ENCODE measurements at places on chromosomes 2 and 18. TPM values are rescaled to one million over a fixed set of nuclear protein-coding genes. Genes with fewer than 3 reads are reported as not detected.

- DNase-seq, result no peak
Measured at GRCh38 chr2:51263951-51264350, 232.0 kb upstream of the NRXN1 start.

GRCh38 chr2:141380008-141380979 lies 750.5 kb downstream of the LRP1B start:
- DNase-seq, result no peak

GRCh38 chr2:762646-763045 lies 85.4 kb upstream of the TMEM18 start:
- DNase-seq, result no peak

- peak; percentile 84 for DNase-seq
Measured at GRCh38 chr2:27370816-27371620, 602 bp downstream of the SNX17 start.

GRCh38 chr2:119111115-119111975 lies 47.2 kb downstream of the C1QL2 start:
- no peak for DNase-seq

DNA sequence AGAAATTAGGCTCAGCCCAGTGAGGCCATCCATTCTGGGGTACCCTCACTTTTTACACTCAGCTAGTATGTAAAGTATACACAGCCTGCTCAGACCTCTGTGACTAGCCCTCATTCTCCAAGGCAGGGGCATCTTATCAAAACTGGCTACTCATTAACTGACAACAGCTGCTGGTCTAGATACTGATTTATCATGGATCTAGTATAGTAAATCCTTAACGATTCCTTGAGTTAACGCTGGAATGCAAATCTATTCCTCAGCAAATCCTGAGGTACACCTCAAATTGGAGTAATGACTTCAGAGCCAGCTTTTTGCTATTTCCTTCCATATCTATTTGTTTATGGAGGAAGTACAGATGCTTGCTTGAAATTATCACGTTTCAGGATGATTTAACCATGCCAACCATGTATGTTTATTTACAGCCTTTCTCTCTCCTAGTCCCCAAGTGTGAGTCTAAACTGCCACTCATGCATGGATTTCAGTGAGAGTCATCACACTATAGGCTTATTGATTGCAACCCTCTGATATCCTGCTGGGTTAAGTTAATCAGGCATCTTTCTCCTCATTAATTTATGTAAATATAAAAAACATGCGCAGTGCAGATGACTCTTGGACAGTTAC lies 70.2 kb upstream of the DOK6 start:
- DNase-seq, result no peak

DNA sequence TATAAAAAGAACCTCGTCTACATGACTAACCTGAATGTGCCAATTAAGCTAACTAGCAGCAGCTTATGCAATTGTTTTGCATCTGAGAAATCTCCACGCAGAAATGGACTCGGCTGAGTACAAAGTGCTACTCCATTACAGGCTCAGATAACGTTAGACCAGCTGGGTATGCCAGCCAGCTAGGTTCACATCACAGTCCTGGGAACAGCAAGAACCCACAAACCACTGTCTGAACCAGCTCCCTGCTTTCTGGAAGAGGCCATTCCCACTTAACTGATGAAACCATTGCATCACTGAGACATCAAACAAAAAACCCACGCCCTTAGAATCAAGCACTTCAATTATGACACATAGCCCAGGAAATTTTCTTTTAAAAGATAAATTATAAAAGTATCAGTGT lies 202.7 kb downstream of the CYRIA start:
- DNase-seq, result no peak

GRCh38 chr2:158912112-158912511 lies 56.3 kb upstream of the TANC1 start:
- no peak for DNase-seq

GRCh38 chr2:32768387-32769174 lies 140.7 kb downstream of the TTC27 start:
- no peak for DNase-seq

DNA sequence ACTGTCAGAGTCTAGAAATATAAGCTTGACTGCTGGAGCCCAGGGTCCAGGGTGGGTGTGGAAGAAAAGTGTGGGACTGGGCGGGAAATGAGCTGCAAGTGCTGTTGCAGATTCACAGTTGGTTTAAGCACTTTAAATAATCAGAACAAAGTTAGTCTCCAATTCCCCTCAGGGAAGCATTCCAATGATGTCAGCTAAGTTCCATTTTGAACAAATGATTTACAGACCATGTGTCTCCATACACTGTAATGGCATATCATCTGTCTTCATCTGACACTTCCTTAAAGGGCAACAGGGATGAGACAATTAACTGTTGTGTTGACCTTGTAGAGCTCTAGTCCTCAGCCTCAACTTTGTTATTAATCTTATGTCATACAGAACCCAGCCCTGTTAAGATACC lies 31.5 kb upstream of the REG3A start:
- DNase-seq, result no peak

DNA sequence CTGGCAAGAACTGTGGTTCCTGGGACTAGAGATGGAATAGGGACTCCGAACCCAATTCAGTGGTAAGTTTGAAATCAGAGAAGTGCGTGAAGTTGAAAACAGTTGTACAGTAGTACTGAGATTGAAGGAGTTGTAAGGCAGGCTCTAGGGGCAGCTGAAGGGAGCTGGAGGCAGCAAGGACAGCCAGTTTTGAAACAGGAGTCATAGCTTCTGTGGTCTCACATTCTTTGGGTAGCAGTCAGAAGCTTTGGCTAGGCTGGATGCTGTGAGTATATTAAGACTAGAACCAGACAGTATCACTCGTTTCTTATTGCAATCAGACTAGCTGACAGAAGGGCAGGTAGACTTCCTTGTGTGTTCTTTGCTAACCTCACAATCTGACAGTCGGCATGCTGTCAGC lies 64.5 kb upstream of the ADAM23 start:
- DNase-seq, result no peak

DNA sequence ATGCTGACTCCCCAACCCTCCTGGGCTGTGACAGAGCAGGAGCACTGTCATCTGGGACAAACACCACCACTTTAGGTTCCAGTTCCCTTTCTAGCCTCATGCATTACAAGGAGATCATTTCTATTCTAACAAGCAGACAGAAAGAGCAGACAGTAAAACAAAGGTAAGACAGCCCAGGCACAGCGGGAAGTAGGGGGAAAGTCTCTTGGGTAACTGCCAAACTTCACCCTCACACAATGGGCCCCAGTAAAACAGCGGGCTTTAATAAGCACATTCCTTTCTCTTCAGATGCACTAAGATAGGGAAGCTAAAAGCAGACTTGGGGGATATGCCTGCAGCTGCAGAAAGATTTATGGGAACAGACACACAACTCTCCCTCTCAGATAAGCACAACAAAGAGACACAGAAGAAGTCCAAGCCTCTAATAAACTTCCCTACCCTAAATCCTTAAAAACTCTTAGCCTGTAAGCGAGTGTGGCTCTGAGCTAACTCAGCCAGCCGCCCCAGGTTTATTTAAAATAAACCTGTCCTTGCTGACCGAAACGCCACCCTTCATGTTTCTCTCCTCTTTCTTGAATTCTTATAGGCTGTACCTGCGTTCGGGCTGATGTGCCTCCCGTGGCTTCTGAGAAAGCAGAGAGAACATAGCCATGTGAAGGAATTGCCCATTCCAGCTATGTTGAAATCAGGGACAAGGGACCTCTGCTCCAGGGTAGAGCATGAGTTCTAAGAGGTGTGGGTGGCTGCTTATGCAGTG lies 726.8 kb upstream of the DDX18 start:
- DNase-seq, result no peak

DNA sequence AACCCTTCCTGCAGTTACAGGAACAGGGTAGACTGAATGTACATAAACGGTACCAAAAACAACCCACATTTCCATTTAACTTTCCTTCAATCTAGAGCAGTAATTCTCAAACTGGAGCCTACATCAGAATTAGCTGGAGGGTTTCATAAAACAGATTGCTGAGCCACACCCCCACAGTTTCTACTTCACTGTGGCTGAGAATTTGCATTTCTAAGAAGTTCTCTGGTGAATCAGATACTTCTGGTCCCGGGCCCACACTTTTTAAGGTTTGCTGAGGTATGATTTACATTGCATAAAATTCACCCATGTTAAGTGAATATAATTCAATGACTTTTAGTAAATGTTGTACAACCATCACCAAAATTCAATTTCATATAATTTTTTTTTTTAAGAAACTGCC lies 113.7 kb downstream of the SRBD1 start:
- DNase-seq, result no peak

- no peak for DNase-seq
Measured at GRCh38 chr18:75478996-75479880, 51.7 kb upstream of the SMIM21 start.

GRCh38 chr2:12579018-12579417 lies 137.7 kb upstream of the TRIB2 start:
- DNase-seq, result no peak

DNA sequence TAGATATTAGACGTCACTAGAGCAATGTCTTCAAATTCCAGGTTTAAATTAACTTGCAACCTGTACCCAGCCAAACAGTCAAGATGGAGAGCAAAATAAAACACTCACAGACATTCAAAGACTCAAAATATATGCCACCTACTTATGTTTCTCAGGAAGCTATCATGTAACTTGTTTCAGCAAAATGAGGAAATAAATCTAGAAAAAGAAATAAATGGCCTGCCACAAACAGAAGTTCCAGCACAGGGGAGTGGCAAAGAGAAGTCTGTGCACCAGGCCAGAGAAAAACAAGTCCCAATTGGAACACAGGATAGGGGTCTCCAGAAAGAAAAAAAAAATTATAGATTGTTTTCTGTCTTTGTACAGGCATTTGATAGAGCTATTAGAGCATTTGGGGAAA lies 96.7 kb downstream of the LRP2 start:
- DNase-seq, result no peak

DNA sequence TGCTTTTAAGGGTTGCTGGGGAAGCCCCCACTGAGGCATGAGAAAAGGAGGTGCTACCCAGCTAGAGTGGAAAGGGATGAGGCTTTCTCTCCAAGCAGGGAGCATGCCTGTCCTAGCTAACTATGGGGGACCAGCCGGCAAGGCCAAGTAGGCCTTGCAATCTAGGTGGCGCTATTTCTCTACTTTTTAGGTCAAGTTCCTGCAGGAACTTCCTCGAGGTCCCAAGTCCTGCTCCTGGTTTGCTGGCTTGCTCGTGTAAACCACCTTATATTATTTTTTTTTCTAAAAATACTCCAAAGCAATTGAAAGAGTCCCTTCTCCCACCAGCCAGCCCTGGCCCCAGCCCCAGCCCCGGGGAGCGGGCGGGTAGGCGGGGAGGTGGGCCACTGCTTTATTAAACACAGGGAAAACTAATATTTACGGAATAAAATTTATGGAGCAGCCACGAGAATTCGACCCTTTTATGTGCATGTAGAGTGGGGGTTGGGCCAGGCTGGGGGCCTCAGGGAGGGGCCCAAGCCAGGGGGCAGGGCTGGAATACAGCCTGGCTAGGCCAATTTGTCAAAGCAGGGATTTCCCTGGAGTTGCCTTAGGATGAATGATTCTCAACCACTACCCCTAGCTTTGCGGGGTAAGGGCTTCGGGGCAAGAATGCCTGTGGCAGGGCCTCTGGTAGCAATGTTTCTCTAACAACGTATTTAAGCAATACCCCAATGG lies 12.8 kb upstream of the IHH start:
- peak; percentile 48 for DNase-seq

GRCh38 chr2:186485871-186486650 lies at the start of gene ZC3H15:
Gene ZC3H15, plus strand, starts transcription at chr2:186486260. Its CDS starts 123 bp downstream, at chr2:186486383.
- peak; percentile 100 for DNase-seq

DNA sequence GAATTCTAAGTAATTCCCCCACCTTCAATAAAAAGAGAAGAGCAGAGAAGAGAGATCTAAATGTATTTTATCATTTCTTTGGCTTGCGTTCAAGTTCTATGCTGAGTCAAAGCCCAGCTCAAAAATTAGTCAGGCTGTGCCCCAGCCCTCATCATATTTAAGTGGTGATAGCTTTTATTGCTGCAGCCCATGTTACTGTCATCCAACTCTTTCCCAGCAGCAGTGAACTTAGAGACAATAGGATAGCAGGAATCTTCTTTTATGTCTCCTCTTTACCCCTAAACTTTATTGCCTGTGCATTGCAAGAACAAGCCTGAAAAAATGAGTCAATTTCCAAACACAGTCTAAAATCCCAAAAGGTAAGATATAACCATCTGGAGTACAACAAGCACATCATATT lies 1599.3 kb upstream of the PIK3C3 start:
- DNase-seq, result no peak

GRCh38 chr2:37566517-37566981 lies 104.9 kb downstream of the CDC42EP3 start:
- no peak for DNase-seq

DNA sequence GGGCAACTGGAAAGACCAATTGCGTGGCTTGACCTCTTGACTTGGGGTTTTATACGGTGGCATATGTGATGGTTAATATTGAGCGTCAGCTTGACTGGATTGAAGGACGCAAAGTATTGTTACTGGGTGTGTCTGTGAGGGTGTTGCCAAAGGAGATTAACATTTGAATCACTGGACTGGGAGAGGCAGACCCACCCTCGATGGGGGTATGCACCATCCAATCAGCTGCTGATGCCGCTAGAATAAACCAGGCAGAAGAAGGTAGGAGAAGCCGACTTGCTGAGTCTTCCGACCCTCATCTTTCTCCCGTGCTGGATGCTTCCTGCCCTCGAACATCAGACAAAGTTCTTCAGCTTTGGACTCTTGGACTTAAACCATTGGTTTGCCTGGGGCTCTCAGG lies 34.2 kb upstream of the YPEL5 start:
- DNase-seq, result no peak

GRCh38 chr2:232526372-232526941 lies 497 bp downstream of the CHRND start:
- no peak for DNase-seq

GRCh38 chr2:10392951-10393639 lies 55.0 kb downstream of the ODC1 start:
- DNase-seq, result no peak

GRCh38 chr2:25671622-25672021 lies 1.8 kb downstream of the DTNB start:
- DNase-seq, result no peak

GRCh38 chr2:44850016-44850415 lies 91.5 kb upstream of the SIX3 start:
- no peak for DNase-seq

GRCh38 chr2:2660789-2661355 lies 329.8 kb upstream of the MYT1L start:
- peak; percentile 29 for DNase-seq

GRCh38 chr2:119222863-119223520 lies 642 bp upstream of the STEAP3 start:
- DNase-seq, result no peak

- no peak for DNase-seq
Measured at GRCh38 chr2:211049321-211050018, 493.1 kb downstream of the CPS1 start.

Gene TMEM169
- 0.51 TPM for total RNA-seq

Gene CTIF
- total RNA-seq, result 116 TPM

Gene SPOPL
- 34.2 TPM for total RNA-seq

Gene RTKN
- total RNA-seq, result 10.6 TPM

Gene SCG2
- 0.90 TPM for total RNA-seq

Gene UGT1A7
- total RNA-seq, result not detected

Gene ZAP70
- total RNA-seq, result 2.8 TPM

Gene HOXD8
- total RNA-seq, result 31.3 TPM

Gene TWIST2
- 18.6 TPM for total RNA-seq

Gene LANCL1
- 42.0 TPM for total RNA-seq

Gene AFF3
- 26.4 TPM for total RNA-seq

Gene TPGS2
- total RNA-seq, result 57.7 TPM

Gene UGT1A8
- not detected for total RNA-seq

Gene AQP12B
- 0.19 TPM for total RNA-seq

Gene RNMT
- 33.3 TPM for total RNA-seq

Gene EPB41L3
- total RNA-seq, result 82.9 TPM

Gene GTF2A1L
- not detected for total RNA-seq

Gene RGPD3
- total RNA-seq, result 0.14 TPM

Gene IL37
- total RNA-seq, result not detected

Gene CHRNA1
- not detected for total RNA-seq

Gene EPAS1
- 374 TPM for total RNA-seq

Data from posterior vena cava (tissue), 2 donors.